ENCODE measurements at places on chromosomes 5 and 9.

DNA sequence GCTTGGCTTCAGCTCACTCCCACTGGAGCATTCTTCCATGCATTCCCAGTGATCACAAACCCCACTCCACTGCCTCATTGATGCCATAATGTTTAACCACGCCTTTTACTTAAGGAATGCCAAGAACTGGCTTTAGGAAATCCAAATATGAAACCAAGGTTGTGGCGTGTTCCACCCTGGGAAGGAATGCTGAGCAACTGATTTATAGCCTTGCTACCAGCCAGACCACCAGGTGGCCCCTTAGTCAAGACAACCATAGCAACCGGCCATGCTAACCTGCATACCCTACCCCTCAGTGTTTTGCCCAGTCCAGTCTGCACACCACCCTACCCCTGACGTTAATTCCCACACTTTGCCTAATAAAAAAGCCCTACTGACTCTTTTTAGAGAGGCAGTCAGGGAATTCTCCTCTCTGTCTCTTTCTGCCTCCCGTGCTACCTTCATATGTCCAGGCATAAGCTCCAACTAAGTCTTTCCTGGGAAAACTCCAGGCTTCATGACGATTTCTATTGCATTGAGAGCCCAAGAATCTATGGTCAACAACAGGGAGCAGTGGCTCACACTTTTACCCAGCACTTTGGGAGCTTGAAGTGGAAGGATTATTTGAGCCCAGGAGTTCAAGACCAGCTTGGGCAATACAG, 27.0 kb upstream of the PRRC2B start:
- DNase-seq: peak; percentile 59

DNA sequence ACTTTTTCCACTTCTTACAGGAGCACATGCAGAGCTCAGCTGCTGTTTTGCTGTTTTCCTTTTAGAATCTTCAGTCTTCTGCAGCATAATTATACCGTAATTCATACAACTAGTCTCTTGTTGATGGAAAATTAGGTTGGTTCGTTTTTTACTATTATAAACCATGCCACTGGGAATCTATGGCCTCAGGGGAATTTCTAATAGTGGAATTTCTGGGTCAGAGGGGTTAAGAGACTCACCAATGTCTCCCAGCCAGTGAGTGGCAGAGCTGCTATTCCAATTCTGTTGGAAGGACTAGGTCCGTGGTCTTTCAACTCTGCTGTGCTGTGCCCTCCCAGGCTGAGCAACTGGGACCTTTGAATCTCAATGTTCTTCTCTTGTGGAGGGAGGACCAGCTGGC, 282.5 kb downstream of the ZSWIM6 start:
- no peak for DNase-seq

DNA sequence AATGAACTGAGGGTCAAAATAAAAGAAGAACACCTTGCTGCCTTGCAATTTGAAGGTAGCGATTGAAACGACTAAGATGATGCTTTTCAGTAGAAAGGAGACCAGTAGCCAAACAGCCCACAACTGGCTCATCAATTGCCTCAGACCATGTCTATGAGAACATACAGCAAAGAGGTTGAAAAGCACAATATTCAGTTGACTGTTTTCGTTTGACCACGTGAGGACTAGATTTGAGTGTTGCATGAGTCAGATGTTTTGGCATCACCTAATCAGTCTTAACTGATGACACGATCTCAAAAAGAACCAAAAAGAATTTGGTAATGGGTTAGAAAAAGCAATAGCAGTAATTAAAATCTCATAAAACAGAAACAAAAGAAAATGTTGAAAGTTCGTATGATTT, 82.7 kb upstream of the IL7R start:
- no peak for DNase-seq

DNA sequence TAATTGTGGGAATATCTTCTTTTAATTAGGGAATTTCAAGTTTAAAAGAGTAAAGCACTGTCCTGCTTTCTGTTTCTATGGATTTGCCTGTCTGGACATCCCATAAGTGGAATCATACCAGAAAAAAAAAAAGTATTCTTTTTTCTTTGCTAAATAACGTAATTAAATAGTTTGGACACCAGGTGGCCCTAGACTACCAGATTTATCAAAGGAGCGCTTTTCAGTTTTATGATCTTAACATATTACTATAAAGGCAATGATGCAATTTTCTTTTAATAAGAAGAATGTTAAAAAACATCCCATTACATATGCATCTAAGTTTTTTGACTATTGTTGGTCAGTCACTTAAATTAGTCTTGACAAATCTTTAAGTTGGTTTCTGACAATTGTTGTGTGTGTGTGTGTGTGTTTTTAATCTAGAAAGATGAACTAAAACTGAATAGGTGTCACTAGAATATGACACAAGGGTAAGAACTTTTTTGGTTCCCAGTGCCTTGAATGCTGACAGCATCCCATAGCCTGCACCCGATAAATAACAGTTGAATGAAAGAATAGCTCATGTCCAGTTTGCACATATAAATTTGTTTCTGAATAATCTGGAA, 49.5 kb downstream of the C5orf22 start:
- DNase-seq: no peak

DNA sequence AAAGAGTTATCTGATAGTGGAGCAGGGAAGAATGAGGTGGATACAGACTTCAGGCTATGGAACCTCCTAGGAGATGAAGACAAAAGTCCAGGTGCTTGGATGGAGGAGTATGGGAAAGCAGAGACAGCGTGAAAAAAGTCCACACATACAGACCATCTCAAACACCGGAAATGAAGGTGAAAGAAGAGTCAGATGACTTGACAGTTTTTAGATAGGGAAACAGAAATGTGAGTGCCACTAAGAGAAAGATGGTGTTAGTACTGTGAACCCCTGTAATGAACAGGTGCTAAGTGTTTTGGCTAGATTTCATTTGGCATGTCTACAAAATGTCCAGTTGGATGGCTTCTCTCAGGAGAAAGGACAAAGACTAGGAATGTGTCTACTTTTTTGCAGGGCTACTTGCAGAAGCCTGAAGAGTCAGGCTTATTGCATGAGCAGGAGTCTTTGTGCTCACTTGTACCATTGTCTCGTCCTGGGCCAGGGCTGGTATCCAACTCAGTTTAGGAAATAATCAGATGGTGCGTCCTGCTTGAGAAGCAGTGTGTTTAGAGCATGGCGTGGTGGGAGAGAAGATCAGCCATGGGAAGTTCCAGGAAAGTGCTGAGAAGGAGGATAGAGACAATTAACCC, 90.6 kb upstream of the STARD4 start:
- DNase-seq: no peak

DNA sequence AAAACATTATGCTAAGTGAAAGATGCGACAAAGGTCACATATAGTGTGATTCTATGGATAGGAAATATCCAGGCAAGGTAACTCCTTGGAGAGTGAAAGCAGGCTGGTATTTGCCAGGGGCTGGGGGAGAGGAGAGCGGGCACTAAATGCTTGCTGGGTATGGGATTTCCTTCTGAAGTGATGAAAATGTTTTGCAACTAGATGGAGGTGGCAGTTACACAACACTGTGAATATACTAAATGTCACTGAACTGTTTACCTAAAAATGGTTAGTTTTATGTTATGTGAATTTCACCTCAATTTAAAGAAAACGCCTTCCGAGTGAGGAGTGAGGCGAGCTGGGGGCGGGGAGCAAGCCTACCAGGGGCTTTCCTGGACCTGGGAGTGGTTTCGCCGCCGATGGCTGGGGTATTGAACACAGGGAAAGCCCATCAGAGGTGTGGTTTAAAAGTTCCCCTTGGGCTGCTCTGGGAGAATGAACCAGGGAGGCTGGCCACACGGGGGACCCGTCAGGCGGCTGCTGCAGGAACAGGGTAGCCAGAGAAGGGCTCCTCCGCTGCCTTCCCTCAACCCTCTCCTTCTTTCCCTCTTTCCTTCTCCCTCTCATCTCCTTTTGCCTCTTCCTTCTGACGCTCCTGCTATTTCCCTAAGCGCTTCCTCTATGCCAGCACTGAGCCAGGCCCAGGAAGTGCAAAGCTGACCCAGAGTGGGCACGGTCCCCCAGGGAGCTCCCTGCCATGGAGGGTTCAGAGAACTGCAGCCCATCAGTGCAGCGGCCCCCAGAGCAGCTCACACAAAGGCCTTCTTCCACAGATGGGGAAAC, 4.9 kb downstream of the AKNA start:
- no peak for DNase-seq

DNA sequence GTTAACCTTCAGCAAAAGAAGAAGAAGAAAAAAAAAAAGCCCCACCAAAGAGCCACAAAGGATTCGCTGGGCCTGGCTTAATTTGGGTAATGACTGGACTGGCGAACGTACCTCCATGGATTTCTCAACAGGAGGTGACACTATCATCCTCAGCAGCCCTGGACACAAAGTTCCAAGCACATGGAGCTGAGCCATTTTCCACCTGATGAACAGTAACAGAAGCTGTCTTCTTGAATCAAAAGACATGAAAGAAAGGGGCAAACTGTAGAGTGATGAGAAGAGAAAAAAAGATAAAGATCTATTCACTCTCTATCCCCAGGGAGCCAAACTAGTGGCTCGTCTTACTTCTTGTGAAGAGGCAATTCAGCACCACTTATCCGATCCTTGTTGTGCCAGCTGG, 150.2 kb upstream of the TRPM3 start:
- DNase-seq: no peak

- DNase-seq: peak; percentile 28
These were observed 12.0 kb upstream of the NRARP start for GRCh38 chr9:137313956-137314560.

DNA sequence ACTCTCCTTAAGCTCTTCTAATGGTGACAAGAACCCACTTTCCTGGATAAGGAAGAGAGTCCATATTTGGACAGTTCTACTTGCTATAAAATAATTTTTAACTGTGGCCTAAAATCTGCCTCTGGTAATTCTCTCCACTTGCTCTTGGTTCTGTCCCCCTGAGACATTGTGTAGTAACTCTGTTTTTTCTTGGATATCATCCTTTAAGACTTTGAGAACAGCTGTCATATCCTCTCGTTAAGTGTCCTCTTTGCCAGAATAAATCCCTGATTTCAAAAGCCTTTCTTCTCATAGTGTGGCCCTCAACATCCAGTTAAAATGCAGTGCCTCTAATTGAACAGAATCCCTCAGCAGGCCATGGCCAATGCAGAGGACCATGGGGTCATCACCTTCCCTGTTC, 101.5 kb downstream of the ARHGEF28 start:
- no peak for DNase-seq

- no peak for DNase-seq
These were observed 6.4 kb downstream of the SWI5 start for GRCh38 chr9:128282500-128282899.

- no peak for DNase-seq
These were observed 40.3 kb downstream of the UBTD2 start for GRCh38 chr5:172243302-172243701.

- DNase-seq: no peak
These were observed 447.6 kb downstream of the GADD45G start for GRCh38 chr9:90052366-90052765.

GRCh38 chr5:56075361-56075760, 80.6 kb upstream of the IL6ST start:
- peak; percentile 62 for DNase-seq

DNA sequence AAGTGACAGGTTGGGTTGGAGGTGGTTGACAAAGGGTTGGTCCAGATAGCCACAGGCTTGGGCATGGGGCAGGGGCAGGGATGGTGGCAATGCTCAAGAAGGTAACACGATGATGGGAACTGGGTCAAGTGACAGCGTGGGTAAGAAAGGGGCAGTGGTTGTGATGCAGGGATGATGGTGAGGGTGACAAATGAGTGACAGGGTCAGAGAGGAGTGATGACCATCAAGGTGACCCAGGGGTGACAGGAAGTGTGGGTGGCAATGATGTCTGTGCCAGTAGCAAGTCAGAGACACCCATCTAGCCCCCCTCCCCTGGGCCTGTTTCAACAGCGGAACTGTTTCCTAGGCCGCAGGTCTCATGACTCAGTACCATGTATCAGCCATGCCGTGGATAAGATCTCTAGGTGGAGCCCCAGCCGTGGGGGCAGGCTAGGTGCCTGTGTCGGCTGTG, 20.5 kb downstream of the AQP3 start:
- DNase-seq: no peak

DNA sequence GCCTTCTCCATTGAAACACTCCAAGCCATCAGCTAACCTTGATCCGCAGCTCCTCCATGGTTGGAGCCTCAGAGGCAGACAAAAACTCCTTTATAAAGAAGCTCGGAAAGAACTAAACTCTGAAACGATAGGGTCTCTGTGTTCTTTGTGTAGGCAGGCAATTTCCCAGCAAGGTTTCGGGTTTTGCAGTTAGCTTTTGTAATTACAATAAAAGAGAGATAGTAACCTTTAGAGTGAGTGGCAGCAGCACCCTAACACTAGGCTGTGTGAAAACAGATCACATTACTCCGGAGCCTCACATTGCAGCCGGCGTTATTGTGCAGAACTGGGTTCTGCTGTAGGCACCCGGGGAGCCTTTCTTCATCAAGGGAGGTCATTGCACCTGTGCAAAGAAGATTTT, 115.8 kb upstream of the MAP3K1 start:
- DNase-seq: no peak

GRCh38 chr5:19880859-19881436, 107.1 kb downstream of the CDH18 start:
- no peak for DNase-seq

DNA sequence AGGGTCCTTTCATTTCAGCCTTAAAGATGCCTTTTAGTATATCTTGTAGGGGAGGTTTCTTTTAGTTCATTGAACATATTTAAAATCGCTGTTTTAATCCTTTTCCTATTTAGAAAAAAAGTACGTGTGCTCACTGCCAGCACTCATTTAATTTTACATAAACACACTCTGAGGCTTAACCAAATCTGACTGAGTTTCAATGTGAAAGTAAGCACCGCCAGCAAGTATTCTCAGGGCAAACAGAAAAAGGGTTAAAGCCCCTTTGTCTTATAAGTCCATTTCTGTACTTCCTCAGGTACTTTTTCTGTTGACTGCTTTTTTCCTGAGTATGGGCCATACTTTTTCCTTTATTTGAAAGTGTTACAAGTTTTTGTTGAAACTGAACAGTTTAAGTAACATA, 31.8 kb downstream of the SMC5 start:
- DNase-seq: no peak

- DNase-seq: no peak
These were observed 39.4 kb downstream of the GNG10 start for GRCh38 chr9:111700776-111701175.

GRCh38 chr5:127446626-127447025, 70.8 kb upstream of the PRRC1 start:
- DNase-seq: no peak

GRCh38 chr9:36905101-36906066, 128.7 kb downstream of the PAX5 start:
- DNase-seq: no peak

DNA sequence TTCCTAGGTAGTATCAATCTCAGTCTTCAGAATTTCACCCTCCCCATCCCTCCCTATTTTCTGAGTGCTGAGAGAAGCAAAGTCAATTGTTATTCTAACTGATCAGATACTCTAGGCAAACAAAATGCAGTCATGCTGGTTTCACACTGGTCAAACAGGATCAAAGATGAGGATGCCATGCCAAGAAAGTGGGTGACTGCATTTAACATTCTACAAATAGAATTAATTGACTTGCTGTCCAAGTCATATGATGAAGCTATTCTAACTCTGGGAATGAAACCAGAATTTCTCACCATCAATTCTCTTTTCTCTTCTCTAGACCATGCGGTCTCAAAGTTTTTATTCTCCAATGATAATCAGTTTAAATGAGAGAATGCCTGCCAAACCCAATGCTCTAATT, 112.5 kb downstream of the CTNND2 start:
- no peak for DNase-seq

GRCh38 chr9:124602632-124603031, 95.4 kb upstream of the NR5A1 start:
- no peak for DNase-seq
